ENCODE measurements at places on chromosomes 3 and 15.

DNA sequence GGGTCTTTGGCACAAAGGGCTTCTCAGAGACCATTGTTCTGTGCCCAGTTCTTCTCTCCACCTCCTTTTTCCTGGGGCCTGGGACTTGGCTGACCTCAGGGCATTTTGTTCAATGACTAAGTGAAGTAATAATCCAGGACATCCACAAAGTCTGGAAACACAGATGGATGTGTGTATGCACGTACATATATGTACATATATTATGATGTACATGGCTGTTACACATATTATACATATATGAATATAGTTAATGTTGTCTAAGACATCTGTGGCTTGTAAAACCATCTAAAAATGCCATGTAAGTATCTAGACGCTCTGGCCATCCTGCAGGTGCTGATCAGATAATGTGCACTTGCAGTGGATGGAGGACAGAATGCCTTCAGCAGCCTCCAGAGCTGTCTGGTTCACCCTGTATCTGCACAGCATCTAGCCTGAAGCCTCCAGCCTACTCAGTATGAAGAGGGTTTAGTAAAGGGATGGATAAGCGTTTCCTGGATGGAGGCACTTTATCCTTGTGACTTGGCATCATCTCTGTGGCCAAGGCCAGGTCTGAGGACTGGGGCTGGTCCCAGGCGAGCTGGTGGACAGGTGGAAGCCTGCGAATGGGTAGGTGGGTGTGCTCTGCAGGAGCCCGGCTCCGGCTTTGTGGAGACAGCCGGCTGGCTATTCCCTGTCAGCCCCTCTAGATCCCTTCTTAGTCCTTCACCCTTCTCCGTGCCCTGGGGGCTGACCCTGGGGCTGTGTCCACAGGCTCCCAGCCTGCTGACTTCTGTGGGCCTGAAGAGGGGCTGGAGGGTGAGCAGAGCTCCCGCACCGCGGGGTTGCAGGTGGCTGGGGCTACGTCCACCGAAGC, 88.4 kb downstream of the WNT7A start:
- DNase-seq = no peak

- DNase-seq = no peak
These were observed 573.3 kb downstream of the EPHB1 start for GRCh38 chr3:135368316-135368715.

GRCh38 chr15:60494108-60494507, 15.2 kb upstream of the ICE2 start:
- no peak for DNase-seq

DNA sequence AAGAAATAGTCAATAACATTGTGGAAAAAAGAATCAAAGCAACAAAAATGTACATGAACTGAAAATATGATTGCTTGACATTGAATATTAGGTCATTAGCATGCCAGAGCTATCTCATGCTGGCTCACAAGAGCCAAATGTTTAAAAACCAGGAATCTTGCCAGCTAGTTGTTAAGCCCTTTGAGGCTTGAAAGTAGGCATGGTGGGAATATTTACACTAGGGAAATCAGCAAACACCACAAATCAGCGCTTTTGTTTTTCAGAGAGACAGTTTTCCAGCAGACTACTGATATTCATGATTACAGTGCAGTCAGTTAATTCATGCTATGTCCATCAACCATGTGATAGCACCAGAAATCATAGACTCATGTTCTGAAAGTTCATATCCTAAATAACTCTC, 144.8 kb downstream of the ARPP21 start:
- DNase-seq = no peak

DNA sequence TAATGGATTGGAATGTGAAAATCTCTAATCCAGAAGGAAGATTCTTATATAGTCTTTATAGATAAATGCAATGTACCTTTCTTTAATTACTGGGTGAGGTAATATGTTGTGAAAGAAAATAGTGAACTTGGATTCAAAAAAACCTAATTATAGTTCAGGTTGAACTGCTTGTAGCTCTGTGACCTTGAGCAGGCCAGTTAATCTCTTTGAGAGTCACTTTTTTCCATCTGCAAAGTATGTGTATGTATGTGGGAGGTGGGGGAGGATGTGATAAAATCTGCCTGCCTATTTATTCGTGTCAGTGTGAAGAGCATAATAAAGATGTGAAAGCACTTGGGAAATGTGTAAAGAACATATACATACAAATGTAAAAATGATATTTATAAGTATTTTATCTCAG, 34.4 kb downstream of the GLCE start:
- no peak for DNase-seq

DNA sequence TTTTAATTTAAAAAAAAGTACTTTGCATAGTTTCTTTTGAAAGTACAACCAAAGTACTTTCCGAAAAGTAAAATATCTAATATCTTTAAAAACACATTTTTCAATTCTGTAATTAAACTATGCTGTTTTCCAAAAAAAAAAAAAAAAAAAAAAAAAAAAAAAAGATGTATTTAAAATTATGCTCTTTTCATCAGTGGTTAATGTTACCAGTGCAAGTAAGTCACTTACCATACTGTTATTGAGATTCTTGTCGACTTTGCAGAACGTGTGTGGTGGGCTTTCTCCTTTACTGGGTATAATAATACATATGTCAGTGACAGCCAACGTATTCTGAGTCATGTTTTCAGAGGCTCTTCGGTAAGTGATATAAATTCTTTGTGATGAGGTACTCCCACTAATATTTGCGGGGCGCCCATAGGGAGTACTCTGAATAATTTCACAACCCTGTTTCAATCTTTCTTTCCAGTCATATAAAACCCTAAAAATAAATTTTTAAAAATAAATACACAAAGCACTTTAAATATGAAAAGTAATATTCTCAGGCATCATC, 39.9 kb downstream of the DENND4A start:
- DNase-seq = no peak

GRCh38 chr3:117447419-117447818, 737.8 kb downstream of the TUSC7 start:
- DNase-seq = no peak

- peak; percentile 40 for DNase-seq
These were observed 148.1 kb downstream of the KLHL25 start for GRCh38 chr15:85646538-85647091.

DNA sequence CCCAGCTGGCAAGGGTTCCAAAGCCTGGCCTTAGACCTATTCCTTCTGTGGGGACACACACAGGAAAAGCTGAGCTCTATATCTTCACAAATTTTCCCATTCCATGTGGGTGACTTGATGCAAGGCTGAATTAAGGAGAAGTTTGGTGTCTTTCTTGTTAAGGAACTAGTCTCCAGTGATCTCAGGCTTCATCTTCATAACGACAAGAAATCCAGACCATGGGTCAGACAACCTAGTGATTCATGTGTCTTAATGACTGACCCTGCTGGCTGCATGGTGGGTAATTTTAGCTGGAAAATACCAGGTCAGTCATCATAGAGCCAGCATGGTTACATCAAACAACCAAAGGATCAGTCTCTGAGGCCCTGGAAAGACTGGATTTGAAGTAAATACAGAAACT, 112.7 kb upstream of the SLC4A7 start:
- peak; percentile 42 for DNase-seq

DNA sequence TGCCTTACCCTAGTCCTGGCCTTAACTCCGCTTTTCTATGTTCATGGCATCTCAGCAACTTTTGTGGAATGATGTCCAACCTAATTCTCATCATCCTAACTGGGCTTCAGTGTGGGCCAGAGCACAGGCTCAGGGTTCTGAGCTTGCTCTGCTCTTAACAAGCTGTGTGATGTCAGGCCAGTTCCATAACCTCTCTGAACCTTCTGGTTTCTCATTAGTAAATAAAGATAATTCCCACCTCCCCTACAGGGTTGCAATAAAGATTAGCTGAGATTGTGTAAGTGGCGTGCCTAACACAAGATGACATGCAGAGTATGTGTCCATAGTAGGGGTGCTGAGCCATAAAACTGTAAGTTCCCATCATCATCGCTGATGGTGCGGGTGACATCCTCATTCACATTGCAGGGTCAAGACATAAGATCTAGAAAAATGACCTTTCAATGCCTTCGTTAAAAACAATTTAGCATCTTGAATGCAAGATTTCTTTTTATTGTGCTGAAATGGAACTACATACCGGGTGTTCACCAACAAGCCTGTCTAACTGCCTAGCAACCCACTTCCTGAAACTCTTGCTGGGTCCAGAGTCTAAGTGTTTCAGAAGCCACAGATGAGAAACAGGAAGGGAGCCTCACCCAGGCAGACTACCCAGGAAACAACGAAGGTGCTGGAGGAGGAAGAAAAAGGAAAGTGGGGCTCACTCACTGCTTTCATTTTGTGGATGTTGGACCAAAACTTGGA, 36.2 kb downstream of the CDCP1 start:
- no peak for DNase-seq

GRCh38 chr3:112303764-112304325, 9.8 kb upstream of the SLC9C1 start:
- DNase-seq = no peak

GRCh38 chr3:77078279-77078678, 38.4 kb downstream of the ROBO2 start:
- DNase-seq = no peak

- DNase-seq = no peak
These were observed 141.4 kb downstream of the RBPMS2 start for GRCh38 chr15:64634027-64634426.

DNA sequence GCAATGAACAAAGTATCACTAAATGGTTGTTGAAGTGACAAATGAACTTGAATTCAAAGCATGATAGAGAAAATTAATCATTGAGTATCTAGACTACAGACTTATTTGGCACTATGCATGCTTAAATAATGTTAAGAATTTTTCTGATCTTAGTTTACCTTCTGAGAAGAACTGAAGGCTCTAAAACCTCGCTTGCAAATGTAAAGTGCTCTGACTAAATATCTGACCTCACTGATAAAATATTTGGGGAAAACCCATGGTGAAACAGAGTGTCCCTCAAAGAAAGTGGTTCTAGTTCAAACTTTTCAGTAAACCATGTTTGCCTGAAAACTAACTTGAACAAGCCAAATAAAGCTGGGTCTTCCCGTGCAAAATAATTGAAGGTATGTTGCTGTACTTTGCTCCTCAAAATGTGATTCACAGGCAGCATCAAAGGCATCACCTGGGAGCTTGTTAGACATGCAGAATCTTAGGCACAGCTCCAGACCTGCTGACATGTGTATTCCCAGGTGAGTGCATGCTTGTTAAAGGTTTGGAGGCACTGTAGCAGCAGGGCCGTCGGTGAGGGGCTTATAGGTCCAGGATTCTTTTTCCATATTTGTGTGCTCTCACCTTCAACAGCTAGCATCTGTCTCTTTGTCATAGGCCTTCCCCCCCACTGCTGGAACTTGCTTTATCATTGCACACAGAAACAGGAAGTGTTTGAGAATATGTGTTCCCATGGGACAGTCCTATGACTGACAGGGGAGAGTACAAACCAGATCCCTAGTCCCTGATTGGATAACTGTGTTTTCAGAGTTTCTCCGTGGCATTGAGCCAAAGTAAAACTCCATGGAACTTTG, 524.2 kb upstream of the LMCD1 start:
- peak; percentile 55 for DNase-seq

GRCh38 chr3:148716657-148717056, 19.0 kb downstream of the AGTR1 start:
- DNase-seq = no peak

DNA sequence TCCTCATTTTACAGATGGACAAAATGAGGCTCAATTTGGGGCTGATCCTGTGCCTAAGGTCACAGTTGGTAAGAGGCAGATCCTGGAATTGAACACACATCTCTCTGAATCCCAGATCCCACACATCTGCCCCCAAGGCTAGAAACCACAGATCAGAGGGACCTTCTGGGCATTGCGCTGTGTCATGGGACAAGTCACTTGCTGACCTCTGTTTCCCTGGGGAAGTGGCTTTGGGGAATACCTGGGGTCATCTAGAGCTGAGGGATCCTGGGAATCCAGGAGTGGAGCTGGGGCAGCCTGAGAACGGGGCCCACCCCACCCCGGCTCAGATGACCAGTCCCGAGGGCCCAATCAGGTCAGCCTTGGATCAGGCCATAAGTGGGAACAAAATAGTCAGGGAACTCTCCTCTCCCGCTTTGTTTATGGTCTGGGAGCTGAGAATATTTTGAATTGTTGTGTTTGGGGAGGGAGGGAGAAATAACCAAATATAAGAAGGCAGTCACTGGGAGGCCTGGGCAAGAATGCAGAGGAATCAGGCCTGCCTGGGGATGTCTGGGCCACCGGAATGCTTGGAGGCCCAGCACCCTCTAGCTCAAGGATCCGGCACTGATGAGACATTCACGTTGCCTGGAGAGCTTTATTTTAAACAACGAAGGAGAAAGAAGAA, 8.8 kb upstream of the SLC6A6 start:
- no peak for DNase-seq

- no peak for DNase-seq
These were observed 86.0 kb downstream of the ADAMTS9 start for GRCh38 chr3:64601824-64602223.

Data from Caki2 (cell line).